ENCODE measurements at places on chromosomes 13 and 19.

DNA sequence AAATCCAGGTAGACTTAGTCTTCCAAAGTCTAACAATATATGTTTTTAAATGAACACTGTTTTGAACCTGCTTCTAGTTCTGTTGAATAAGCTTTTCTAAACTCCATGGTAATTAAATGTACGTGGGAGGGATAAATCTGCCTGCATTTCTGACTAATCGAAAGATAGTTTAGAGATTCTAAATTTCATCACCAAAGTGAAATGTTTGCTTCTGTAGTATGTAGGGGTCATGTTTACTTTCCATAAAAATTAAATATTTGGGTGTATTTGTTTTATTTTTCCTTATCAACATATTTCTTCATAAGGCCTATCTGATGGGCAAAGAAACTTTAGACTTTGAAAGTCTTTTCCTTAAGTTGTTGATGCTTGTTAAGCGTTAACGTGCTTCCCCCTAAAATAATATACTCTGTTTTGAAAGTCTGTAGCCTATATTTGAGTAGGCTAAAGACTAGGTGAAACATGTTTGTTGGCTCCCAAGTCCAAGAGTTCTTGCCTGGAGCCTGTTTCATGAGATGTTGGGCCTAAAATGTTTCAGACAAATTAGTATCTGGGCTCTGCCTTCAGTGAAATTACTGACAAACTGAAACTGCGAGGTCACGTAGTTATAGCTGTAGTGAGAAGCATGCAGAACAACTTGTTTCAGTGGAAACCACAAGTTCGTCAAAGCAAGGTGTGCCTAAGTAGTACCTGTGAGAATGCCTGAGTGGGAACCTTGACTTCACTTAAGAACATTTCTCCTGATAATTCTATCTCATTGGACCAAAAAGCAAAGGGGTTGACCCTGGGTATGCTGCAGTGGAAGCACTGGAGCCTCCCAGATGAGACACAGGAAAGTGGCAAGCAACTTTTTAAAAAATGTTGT is 126.2 kb downstream of the LMO7 start:
- no peak for DNase-seq

DNA sequence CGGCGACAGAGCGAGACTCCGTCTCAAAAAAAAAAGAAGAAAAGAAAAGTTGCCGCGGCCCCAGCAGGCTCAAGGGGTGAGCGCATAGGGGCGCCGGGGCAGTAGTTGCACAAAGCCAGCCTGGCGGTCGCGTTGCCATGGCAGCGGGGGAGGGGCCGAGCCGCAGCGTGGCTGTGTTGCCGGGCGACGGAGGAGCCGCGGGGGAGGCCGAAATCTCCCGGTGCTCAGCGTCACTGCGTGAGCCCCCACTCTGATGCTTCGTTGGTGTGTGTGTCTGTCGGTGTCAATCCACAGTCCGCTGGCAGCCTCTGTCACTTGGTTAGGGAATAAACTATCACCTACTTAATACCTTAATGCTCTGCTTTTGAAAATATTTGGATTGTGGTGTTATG is 82.9 kb upstream of the C1QTNF9B start:
- DNase-seq, result peak; percentile 93

GRCh38 chr19:28396287-28396831 is 816.6 kb downstream of the UQCRFS1 start:
- DNase-seq, result no peak

GRCh38 chr13:24053519-24054251 is 106.8 kb upstream of the SPATA13 start:
- peak; percentile 70 for DNase-seq

DNA sequence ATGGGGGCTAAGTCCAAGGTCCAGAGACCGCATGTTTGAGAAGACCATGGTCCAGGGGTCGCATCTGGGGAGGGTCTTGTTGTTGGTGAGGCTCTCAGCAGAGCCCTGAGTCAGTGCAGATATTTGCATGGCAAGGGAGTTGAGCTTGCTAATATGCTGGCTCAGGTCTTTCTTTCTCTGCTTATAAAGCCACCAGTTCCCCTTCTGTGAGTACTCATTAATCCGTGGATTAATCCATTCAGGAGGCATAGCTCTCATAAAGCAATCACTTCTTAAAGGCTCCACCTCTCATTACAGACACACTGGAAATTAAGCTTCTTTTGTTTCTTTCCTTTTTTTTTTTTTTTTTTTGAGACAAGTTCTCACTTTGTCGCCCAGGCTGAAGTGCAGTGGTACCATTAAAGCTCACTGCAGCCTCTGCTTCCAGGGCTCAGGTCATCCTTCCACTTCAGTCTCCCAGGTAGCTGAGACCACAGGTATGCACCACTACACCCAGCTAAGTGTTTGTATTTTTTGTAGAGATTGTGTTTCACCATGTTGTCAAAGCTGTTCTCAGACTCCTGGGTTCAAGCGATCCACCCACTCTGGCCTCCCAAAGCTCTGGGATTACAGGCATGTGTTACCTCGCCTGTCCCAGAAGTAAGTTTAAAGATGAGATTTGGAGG is 216.4 kb downstream of the SLITRK5 start:
- DNase-seq, result no peak

GRCh38 chr19:39913682-39914333 is 20.6 kb downstream of the FCGBP start:
- no peak for DNase-seq

GRCh38 chr13:39016087-39016486 is 21.8 kb downstream of the PROSER1 start:
- DNase-seq, result no peak

- DNase-seq, result no peak
Observed at GRCh38 chr13:51234676-51235075, 12.5 kb downstream of the FAM124A start.

DNA sequence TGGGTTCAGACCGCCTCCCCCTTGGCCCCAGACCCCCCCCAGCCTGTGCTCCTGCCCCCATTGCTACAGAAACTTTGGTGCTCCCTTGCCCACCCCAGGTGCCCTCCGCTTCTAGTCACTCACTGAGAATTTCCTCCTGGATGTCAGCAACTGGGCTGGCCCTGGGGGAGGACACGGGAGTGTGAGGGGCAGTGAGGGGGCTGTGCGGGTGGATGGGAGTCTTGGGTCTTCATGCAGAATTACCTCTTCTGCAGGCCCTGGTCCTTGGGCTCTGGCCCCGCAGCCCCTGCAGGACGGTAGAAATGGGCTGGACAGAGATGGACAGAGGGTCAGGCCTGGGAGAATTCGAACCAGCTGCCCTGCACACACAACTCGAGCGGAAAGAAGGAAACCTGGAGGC is 4.8 kb downstream of the LILRB5 start:
- no peak for DNase-seq

DNA sequence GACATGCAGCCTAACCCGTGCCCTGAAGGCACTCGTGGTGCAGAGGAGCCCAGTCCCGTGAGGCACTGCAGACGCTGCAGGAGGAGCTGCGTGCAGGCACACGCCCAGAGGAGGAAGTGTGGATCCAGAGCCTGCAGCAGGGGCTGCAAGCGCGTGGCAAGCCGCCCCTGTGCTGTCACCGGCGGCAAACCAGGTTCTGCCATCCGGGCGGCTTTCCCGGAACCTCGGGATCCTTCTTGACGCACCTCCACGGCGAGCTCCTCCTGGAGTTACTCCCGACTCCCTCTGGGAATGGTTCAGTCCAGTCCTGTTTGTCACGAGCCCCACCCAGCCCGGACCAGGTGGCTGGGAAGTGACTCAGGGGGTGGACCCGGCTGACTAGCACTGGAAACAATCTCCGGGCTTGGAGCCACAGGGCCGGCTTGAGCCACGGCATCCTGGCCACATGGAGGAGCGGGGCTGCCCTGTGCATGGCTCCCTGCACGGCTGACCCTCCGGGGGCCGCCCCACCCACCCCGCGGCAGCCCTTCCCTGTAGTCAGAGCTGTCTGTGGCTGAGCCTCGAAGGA is 10.2 kb downstream of the DPP9 start:
- DNase-seq, result no peak

DNA sequence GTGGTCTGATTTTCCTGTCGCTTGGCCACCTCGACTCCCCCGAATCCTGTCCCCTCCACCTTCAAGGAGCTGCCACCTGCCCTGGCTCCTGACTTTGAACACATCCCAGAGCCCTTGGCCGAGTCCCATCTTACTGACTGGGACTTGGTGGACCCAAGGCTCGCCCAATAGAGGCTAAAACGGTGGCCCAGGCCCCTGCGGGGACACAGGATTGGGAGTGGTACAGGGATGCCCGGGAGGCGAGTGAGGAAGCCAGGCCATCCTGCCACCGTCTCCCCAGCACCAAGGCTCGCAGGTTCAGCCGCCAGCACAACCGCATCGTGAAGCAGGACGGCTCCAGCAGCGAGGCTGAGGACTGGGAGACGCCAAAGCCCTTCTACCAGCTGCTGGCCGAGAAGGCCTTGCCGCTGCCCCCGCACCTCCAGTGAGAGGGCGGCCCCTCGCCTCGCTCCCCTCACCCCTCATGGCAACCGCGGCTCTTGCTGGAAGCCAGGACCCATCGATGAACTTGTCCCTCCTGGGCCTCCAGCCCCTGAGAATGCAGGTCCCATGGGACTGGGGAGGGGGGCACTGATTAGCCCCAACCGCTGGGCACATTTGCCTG is 5.3 kb downstream of the SIX5 start:
- no peak for DNase-seq

- no peak for DNase-seq
Observed at GRCh38 chr13:48615049-48615448, 38.7 kb upstream of the CYSLTR2 start.

DNA sequence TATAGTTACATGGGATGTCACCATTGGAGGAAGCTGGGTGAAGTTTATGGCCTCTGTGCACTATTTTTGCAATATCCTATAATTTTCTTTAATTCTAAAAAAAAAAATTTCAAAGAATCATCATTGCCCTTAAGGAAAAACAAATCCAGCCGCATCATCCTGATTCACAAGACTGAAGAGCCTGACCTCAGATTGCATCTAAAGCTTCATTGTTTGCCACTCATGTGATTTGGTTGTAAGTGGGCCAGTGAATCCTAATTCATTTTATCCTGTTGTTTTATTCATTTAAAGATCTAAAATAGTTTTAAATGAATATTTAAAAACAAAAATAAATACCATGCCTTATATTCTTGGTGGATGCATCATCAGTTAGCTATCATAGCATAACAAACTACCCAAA is 504.5 kb downstream of the TBC1D4 start:
- no peak for DNase-seq

- no peak for DNase-seq
Observed at GRCh38 chr19:52959613-52960295, 2.9 kb downstream of the ZNF816 start.

DNA sequence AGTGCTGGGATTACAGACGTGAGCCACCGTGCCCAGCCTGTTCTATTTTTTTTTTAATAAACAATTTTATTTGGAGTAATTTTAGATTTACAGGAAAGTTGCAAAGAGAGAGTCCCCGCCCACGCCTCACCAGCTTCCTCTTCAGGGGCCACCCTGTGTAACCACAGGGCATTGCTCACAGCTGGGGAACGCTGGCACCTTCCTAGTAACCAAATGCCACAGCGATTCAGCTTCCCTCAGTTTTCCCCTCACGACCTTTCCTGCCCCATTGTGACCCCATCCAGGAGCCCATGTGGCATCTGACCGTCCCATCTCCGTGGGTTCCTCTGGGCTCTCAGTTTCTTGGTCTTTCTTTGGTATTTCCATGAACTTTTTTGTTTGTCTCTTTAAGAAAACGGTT is 83.9 kb downstream of the GNG7 start:
- DNase-seq, result no peak

GRCh38 chr13:58865286-58865685 is 1233.7 kb downstream of the PCDH17 start:
- DNase-seq, result no peak

GRCh38 chr13:70694996-70695715 is 586.9 kb upstream of the KLHL1 start:
- DNase-seq, result no peak

- no peak for DNase-seq
Observed at GRCh38 chr13:50457415-50458393, 385.8 kb downstream of the DLEU7 start.

DNA sequence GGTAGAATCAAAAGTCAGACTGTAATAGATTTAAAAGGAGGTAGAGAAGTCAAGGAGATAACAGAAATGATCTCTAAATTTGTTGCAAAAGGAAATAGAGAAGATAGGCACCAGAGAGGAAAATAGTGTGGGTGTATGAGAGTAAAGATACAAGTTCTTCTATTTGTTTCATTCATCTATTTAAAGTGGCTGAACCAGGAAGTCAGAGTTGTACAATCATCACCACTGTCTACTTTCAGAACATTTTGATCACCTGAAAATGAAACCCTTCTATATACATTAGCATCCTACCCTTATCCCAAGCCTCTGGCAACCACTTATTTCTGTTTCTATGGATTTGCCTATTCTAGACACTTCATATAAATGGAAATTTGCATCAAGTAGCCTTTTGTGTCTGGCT is 36.7 kb downstream of the INTS6 start:
- DNase-seq, result no peak

DNA sequence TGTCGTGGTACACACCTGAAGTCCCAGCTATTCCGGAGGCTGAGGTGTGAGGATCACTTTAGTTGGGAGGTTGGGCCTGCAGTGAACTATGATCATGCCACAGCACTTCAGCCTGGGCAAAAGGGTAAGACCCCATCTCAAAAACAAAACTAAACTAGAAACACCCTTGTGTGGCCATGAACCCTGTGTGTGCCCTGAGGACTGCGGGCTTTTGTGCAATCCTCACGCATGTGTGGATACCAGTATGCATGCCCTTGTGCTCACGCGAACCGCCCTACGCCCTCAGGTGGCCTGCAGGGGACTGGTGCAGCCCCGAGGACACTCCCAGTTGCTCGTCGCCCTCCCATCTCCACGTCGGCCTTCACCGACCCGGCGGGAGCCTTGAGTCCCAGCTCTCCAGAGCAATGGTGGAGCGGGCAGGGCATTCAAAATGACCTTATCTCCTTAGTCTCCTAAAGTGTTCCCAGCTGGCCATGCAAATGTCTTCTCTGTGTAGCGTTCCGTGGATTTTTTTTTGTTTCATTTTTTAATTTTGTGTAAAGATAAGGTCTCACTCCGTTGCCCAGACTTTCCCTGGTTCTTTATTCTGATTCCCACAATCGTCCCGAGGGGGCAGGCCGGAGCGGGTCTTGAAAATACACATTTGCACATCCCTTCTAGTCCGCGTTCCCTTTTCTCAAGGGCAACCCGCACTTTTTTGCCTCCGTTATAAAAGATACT is 868 bp upstream of the EGLN2 start:
- DNase-seq, result peak; percentile 53

DNA sequence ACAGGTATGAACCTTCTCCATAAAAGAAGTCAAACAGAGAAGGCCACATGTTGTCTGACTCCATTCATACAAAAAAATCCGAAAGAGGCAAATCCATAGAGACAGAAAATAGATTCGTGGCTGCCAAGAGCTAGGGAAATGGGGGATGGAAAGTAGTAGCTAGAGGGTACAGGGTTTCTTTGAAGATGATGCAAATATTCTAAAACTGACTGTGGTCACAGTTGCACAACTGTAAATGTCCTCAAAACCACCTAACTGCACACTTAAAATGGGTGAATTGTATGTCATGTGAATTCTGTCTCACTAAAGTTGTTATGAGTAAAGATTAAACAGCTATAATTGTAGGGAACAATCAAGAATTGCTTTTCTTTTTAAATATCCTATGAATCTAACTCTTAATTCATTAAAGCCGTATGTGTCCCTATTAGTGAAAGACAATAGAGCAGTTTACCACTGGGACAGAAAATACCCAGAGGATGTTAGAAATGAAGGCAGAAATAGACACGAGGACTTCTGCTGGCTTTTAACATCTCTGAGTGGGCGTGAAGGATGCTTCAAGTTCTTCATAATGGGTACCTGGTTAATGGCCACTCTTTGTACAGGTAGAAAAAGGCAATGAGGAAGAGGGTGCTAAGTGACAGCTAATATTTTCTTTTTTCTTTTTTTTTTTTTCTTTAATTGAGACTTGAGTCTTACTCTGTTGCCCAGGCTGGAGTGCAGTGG is 21.2 kb downstream of the INSR start:
- no peak for DNase-seq
